ENCODE measurements at places on chromosomes 4 and X.

DNA sequence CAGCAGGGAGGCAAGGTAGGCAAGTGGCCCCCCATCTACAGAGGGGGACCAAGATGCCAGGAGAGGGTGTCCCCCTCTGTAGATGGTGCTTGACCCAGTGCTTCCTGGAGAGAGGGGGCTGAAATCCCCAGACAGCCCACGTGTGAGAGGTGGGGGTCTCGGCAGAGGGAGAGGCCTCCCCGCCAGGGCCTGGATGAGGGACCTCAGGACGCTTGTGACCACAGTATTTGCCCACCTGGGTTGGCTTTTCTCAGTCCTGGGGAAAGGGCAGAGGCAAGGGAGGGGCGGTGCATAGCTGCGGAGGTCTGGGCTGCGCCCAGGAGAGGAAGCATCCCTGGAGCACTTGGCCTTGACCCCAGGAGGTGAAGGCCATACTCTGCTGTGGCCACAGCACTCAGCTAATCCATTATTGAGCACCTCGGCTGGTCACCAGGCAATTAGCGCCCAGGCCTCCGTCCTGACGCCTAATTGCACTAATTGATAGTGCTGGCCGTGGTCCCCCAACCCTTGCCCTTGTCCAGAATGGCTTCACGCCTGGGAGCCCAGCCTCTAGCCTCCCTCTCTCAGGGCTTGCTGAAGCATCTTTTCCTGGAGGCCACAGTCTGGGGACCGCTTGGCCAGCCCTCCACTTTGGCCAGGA is 30.7 kb downstream of the HMX1 start:
- DNase-seq: no peak

GRCh38 chrX:47574076-47574546 is 8.1 kb upstream of the TIMP1 start:
- no peak for DNase-seq

DNA sequence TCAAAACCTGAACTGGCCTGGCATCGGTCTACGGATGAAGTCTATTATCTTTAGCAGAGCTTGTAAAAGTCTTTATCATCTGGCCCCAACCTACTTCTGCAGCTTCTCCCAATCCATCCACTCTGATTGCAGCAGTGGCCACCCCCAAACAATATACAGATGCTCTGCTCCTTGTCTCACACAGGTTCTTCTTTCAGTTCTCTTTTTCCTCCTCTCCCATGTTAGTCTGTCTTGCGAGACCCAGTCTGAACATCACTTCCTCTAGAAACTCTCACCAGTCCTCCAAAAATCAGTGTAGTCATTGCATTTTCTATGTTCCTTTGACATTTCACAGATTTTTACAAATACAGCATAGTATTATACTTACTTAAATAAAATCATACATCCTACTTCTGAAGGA is 163.0 kb downstream of the FRMPD4 start:
- DNase-seq: no peak

- DNase-seq: no peak
Measured at GRCh38 chr4:141346144-141346543, 125.4 kb downstream of the ZNF330 start.

DNA sequence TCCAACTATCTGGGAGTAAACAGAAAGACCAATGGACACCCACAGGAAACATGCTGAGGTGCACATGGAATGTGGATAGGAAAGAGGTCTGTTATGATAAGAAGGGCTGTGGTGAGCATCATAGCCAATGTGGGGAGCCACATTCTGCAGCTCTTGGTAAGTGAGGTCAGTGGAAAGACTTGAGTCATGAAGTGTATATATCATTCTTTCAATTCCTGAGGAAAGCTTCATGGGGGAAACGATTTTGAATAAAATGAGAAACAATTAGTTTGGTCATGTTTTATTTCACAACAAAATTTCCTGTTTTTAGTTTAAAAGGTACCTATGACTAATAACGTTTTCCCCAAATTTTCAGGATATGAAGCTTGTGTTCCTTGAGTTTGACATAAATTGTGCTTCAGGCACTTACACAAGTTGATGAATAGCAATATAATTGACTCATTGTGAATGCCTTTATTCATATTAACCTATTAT is 41.4 kb upstream of the RASSF6 start:
- no peak for DNase-seq

DNA sequence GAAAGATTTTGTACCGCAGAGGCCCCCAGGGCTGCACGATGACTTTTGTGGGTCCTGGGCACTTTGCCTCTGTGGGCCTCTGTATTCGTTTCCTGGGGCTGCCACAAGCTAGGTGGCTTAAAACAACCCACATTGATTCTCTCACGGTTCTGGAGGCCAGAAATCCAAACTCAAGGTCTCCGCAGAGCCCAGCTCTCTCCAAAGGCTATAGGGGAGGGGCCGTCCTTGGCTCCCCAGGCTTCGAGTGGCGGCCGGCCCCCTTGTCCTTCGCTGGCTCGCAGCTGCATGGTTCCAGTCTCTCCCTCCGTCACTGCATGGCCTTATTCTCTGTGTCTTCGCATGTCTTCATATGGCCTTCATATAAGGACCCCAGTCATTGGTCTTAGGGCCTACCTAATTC is 241.2 kb downstream of the EVC2 start:
- DNase-seq: no peak

- no peak for DNase-seq
Measured at GRCh38 chr4:99362768-99363167, 10.2 kb upstream of the ADH1C start.

DNA sequence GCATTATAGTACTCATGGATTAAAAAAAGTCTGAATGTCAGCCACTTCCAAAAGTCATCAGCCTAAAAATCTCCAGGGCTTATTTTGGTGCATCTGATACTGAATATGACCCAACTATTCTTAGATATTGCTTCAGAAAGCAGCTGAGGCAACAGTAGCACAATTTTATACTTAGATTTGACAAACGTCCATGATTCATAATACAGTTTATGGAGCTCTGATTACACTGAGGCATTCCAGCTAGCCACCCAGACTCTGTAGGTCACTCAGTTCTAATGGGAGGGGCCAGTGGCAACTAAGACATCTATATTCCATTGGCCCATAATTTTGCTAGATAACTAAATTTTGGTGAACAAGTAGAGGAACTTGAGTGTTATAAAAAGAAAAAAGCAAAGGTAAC is 10.3 kb downstream of the SPATA4 start:
- DNase-seq: no peak

DNA sequence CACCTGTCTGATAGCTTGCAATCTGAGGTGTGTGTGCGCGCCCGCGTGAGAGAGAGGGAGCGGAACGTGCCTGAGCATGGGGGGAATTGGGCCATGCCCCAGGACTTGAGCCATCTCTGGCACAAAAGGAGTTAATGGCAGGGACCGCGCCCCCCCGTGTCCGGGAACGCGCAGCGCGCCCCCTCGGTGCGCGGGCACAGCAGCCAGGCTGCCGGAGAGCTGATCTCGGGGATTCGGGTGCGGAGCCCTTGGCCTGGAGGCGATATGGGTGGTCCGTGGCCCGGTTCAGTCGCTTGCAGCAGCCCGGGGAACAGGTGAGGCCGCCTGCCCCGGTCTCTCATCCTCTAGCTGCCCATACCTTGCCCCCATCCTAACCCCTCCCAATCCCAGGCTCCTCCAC is at the start of gene NLGN3:
Gene NLGN3, plus strand, starts transcription at position 191 of the 400 bp plus-strand sequence. CDS start 2,909 bp downstream, outside the sequence.
- DNase-seq: no peak

GRCh38 chrX:126985981-126986380 is 166.5 kb downstream of the PRR32 start:
- DNase-seq: no peak

- DNase-seq: no peak
Measured at GRCh38 chr4:28469886-28470285, 1609.2 kb downstream of the STIM2 start.

GRCh38 chr4:12137575-12137974 is 708.9 kb upstream of the HS3ST1 start:
- DNase-seq: no peak

- DNase-seq: no peak
Measured at GRCh38 chr4:14850455-14851097, 151.7 kb upstream of the CPEB2 start.

DNA sequence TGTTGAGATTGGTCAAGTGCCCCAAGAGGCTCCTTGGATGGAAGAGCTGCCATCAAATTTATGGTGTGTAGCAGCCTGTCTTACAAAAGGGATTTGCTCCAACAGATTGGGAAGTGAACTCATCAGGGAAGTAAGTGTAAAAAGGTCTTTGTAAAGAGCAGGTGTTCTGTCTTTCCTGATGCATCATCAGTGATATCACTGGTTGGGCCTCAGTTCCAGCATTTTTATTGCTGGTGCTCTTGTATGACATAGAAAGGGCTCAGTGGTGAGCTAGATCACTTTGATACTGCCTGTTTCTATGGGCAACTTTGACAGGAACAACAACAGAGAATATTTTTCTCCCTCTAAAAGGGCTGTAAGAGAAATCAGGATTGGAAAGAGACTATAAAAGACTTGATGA is 8.7 kb upstream of the GABRE start:
- no peak for DNase-seq

- DNase-seq: no peak
Measured at GRCh38 chrX:36609616-36610585, 398.3 kb upstream of the FAM47C start.

- DNase-seq: no peak
Measured at GRCh38 chr4:7323872-7324650, 110.7 kb downstream of the PSAPL1 start.

DNA sequence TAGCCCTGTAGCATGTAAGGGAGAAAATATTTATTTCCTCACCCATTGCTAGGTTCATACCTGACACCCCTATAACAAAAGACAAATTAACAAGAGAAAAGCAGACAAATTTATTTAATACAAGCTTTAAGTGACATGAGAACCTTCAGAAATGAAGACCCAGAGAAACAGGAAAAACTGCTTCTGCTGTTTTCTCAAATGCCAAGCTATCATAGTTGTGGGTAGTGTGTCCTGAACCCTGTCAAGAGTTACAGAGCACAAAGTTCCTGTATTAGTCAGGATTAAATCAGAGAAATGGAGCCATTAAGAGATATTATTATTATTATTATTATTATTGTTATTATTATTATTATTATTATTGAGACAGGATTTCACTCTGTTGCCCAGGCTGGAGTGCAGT is 17.5 kb downstream of the CCDC160 start:
- no peak for DNase-seq

- no peak for DNase-seq
Measured at GRCh38 chrX:54048412-54048811, 4.1 kb upstream of the PHF8 start.

DNA sequence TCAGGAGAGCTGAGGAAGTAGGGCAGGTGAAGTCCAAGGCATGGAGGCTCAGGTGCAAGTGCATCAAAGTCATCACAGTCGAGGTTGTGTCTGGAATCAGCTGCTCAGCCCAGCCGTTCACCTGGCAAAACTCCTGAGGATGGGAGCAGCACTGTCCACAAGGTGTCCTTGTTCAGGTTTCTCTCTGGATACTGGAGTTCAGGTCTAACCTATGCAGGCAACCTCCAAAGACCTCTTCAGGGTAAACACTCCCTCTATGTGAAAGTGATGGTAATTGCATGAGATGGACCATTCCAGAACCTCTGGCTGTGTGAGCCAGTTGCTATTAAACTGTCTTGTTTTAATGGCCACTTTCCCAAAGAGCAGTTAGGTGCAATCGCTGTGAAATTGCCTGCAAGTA is 120.2 kb upstream of the PSAPL1 start:
- DNase-seq: no peak

DNA sequence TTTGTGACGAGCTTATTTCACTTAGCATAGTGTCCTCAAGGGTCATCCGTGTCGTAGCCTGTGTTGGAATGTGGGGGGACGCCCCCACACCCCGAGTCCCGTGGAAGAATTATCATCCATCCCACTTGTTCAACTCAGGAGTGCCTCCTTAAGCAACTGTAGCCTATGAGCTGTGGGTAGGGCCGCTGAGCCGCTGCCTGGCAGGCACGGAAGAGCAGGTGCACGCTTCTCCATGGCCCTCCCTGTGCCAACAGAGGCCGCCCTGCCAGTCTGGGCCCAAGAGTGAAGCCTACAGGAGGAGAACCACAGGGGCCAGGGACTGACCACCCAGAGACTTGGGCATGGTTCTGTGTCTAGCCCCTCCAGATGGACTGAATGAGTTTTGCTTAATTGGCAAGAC is 2.3 kb upstream of the RGS12 start:
- no peak for DNase-seq

DNA sequence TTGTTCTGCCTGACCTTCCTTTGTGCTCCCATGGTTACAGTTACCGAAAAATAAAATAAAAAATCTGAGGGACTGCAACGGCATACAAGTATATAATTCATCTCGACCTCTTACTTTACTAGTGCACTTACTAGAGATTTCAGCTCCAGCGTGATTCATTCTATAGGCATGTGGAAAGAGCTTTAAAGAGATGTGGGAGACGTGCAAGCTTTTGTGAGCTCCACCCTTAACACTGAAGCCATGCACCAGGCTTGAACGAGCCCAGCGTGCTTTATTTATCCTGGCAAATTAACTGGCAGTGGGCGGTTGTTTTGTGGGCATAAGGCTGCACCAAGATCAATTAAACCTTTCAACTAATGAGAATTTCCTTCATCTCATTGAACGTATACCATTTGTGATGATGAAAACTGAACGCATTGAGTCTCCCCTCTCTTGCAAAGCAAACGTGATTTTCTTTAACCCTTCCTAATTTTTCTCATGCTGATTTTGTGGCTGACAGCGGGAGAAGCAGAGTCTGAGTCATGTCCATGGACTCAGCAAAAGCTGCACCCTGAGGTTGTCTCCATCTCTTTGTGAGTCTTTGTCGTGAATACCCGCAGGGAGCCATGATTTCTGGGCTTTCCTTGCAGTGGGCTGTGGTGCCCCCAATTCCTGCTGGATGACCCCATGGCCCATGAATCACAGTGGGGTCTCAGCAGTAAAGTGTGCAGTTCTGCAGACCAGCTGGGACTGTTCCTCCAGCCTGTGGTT is 60.1 kb downstream of the MXRA5 start:
- DNase-seq: no peak

DNA sequence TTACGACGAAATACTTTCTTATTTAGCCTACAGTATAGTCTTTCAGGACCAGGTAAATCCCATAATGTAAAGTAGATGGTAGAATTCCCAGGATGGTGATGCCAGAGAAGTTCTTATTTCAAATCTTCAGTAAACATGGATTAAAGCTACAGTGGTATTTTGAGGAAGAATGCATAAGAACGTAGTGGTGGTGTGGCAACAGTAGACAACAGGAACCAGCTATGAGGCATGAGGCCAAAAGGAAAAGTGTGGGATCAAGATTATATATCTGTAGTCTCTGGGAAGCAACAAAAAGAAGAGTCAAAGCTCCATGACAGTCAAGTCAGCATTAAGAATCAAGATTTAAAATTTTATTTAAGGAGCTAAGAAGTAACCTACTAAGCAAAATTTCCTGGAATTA is 60.2 kb downstream of the METTL14 start:
- DNase-seq: no peak
